Activated T-cell treated with anti-CD3 and anti-CD28 coated beads for 24 hours (primary cell): ENCODE measurements at places on chromosomes 3 and 15.
A peak's percentile ranks its signal among the peaks of the same experiment; 100 is the strongest.

DNA sequence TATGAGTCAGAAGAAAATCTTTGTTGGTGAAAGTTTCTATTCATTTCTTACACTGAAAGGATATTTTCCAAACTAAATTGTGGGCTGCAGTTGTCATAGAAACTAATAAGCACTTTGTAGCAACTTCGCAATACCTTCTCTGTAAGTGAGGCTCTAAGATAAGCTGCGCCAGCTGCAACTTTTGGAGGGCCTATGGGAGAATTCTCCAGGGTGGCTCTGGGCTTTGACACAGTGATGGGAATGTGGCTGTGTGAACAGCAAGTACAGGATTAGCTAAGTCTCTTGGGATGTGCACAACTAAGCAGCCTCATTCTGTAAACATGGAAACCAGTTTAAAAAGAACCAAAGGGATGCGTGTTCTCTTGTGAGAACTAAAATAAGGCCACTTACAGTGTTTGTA lies 124.6 kb upstream of the SGO1 start:
- no peak for DNase-seq

- DNase-seq = no peak
These were observed 182.1 kb downstream of the ARRDC4 start for GRCh38 chr15:98142572-98142971.

DNA sequence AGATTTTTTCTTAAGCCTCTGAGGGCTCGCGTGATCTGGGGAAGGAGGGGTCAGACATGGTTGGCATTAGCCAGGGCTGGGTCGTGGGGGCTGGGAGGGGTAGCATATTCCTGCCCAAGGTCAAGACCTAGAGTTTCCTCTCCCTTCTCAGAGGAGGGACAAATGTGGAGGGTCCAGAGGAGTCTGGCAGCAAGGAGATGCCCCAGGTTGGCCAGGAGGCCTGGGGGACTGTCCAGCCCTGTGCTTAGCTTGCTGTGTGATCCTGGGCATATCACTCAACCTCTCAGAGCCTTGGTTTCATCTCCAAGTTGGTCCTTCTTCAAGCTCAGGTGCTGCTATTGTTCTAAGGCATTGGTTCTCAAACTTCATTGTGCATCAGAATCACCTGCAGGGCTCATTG lies 9.1 kb upstream of the CAMP start:
- DNase-seq = no peak

DNA sequence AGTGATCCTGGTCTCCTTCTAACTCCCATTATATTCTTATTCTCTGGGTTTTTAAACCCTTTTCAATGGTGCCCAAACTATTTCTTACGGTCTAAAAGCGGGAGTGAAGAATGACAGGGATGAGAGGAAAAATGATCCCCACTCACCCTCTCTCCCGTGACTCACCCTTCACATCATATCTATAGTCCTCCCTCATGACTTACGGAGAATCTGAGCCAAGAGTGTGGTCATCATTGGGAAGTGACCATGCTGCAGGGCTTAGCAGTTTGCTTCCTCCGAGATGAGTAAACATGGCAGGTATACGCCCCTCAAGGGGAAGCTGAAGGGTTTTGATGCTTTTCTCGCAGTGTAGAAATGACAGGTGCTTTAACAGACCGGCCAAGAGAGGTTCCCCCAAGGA lies 274.0 kb downstream of the RYR3 start:
- DNase-seq = no peak

GRCh38 chr3:40073310-40074007 lies 236.0 kb upstream of the EIF1B start:
- DNase-seq = no peak

DNA sequence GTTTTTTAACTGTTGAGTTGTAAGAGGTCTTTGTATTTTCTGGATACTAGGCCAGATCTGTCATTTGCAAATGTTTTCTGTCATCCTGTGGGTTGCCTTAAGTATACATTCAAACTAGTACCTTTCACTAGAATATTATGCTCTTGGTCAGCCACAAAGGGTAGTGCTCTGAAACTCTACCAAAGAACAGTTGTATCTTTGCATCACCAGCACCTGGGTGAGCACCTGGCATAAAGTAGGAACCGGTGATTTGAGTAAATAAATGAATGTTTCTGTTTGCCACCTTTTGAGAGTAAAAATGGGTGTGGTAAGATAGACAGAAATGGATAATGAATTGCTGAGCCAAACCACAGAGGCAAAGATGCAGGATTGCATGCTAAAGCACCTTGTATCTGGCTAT lies 98.7 kb downstream of the SLCO3A1 start:
- DNase-seq = no peak

GRCh38 chr15:38530113-38530512 lies 34.5 kb downstream of the RASGRP1 start:
- peak; percentile 15 for DNase-seq

- no peak for DNase-seq
These were observed 313.5 kb downstream of the PYDC2 start for GRCh38 chr3:191774485-191774884.

- DNase-seq = no peak
These were observed 21.5 kb upstream of the MORF4L1 start for GRCh38 chr15:78850941-78851755.

DNA sequence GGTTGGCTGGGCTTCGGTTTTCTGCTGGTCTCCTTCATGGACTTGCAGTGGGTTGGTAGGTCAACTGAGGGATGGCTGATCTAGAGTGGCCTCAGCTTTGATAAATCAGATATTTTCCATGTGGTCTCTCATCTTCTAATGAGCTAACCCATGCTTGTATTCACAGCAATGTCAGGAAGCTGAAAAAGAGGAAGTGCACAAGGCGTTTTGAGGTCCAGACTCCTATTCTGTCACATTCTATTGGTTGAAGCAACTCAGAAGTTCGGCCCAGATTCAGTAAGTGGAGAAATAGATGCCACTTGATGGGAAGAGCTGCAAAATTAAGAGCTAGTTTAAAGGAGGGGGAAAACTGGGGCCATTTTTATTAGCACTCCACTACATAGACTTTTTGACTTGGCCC lies 361.2 kb downstream of the DIPK2A start:
- DNase-seq = no peak

DNA sequence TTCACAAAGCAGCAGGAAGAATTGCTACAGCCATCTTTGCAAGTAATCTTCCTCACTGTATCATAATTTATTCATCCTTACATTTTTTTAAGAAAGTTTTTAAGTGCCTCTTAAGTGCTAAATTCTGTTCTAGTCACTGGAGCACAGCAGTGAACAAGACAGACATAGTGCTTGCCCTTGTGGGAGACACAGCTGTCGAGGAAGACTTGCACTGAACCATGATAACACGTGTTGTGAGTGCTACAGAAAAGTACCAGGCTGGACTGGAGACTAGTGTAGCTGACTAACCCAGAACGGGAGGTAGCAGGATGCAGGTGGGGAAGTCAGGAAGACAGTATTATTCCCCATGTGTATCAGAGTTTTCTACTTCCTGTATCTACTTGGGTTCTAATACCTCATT lies 300.6 kb downstream of the TBL1XR1 start:
- no peak for DNase-seq

GRCh38 chr3:141677701-141678100 lies 60.4 kb upstream of the RNF7 start:
- DNase-seq = no peak
